Caco-2 (cell line): ENCODE measurements at places on chromosomes 1 and 21.

DNA sequence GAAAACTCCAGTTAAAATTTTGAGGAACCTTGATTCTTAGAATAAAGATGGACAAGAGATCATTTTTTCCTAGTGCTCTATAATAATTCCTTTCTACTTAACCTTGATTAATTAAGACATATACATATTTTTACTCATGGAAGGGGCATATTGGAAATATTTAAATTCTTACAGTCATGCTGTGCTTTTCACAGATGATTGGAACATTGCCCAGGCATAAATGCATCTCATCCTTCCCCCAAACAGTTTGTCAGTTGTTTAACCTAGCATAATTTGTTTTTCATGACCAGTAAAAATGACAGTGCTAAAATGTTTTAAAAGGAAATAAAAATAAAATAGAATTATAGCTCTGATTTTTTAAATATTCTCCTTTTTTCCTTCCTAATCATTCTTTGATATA is 140.0 kb downstream of the DNM3 start:
- DNase-seq, result no peak

GRCh38 chr1:2564815-2565374 is 8.7 kb downstream of the TNFRSF14 start:
- no peak for DNase-seq

- DNase-seq, result no peak
These were observed 150.0 kb downstream of the PPP1R12B start for GRCh38 chr1:202498542-202498941.

DNA sequence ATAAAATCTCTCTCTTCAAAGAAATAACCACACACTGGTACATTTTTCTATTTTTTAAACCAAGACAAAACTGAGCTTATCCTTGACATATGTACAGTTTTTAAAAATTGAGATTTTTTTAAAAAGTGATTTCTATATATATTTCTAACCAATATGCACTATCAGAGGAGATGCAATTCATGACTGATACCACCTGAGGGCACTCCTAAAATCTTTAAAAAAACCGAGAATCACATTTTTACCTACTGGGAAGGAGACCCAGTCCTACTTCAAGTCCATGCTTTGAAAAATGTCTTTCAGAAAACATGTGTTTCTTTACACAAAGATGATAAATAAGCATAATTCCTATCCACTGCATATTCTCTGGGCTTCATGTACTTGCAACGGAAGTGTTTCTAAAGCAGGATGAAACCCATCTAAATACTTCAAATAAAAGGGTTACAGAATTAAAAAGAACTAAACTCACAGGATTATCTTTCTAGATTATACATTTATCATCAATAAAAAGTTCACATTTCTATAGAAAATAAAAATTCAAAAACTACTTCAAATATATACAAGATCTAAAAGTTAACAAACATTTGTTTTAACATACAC is 98.6 kb downstream of the ENAH start:
- peak; percentile 31 for DNase-seq

- no peak for DNase-seq
These were observed 535.5 kb downstream of the PTPRC start for GRCh38 chr1:199174336-199174735.

GRCh38 chr1:24769656-24770651 is 24.7 kb downstream of the CLIC4 start:
- no peak for DNase-seq

- no peak for DNase-seq
These were observed 217.9 kb downstream of the USP25 start for GRCh38 chr21:15947677-15948076.

GRCh38 chr1:33633019-33633801 is 160.8 kb downstream of the ZSCAN20 start:
- peak; percentile 82 for DNase-seq

DNA sequence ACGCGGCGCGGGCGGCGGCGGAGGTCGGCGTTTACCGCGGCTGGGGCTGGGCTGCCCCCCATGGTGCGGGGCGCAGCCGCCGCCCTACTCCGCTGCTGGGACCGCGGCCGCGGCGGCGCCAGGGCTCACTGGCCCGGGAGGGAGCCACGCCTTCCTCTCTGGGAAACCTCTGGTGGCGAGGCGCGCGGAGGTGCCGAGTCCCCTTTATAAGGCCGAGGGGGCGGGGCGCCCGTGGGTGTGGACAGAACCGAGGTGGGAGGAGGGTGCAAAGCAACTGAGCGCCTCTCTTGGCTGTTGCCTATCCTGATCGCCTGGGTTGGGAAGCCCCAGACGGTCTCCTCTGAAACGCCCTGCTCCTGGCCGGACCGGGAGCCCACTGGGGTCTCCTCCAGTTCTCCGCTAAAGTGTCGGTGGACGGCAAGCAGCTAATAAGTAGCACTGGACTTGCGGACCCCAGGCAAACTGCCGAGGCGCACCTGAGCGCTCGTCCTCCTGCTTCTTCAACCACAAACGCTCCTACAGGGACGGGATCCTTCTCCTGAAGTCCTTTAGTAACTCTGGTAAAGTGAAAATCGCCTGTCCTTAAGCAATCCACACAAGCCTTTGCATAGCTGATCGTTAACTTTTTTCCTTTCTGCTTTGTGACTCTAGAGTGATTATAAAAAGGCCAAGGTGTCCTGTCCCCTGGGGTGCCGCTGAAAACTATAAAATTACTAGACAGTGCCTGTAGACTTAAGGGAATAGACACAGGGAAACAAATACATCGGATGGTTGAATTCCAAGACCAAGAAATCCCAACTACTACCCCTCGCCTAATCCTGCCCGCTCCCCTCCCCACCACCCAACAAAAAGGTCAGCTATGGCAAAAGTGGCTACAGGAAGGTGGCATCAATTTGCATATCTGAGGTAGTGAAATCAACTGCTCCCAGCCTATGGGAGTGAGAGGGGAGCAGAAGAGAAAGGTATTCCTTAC is at the start of gene PTGER3:
Gene PTGER3, minus strand, starts transcription at position 182 of the 973 bp plus-strand sequence. CDS start 239 bp downstream, outside the sequence.
- peak; percentile 57 for DNase-seq

- DNase-seq, result no peak
These were observed 26.4 kb upstream of the PLA2G4A start for GRCh38 chr1:186802388-186802787.

- no peak for DNase-seq
These were observed 336.2 kb upstream of the ESRRG start for GRCh38 chr1:217059401-217059800.

DNA sequence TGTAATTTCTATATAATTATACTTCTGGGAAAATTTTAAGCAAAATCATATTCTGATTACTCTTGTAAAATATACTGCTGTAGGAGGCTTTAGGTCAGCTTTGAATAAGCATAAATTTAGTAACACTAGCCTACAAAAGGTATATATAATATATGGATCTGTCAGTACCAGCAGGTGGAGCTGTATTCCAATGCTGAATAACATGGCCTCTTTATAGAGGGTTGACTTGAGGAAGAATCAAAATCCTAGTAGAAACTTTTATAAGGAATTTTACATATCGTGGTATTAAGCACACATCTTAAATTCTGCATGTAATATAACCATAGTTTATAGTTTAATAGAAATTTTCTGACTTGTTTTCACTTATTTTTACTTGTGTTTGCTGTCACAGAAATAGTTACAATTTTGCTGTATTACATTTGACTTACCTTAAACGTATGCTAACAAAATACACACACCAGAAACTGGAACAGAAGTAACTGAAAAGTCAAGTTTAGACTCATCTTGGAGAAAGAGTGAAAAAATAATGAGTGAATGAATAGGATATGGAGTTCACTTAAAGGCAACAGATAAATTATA is 79.3 kb downstream of the HMCN1 start:
- peak; percentile 43 for DNase-seq
